ENCODE measurements at places on chromosomes 5 and 9. TPM values are rescaled to one million over a fixed set of nuclear protein-coding genes. Genes with fewer than 3 reads are reported as not detected.

The IL7R gene
- total RNA-seq, result 0.65 TPM

The TSC1 gene
- total RNA-seq, result 42.6 TPM

The PTGES gene
- total RNA-seq, result 4.8 TPM

The RANBP6 gene
- total RNA-seq, result 24.2 TPM

The PAPPA gene
- 1.1 TPM for total RNA-seq

The IQGAP2 gene
- total RNA-seq, result 4.9 TPM

The NEUROG1 gene
- not detected for total RNA-seq

The THBS4 gene
- total RNA-seq, result 32.9 TPM

The PCDHGA10 gene
- total RNA-seq, result 4.1 TPM

The ANKRD31 gene
- total RNA-seq, result 0.05 TPM

The HABP4 gene
- total RNA-seq, result 25.8 TPM

The TXNDC8 gene
- not detected for total RNA-seq

The FBP2 gene
- total RNA-seq, result 0.54 TPM

The ADAMTS19 gene
- 0.95 TPM for total RNA-seq

The ZNF366 gene
- 8.7 TPM for total RNA-seq

The TMC1 gene
- not detected for total RNA-seq

The OLFM1 gene
- total RNA-seq, result 17.9 TPM

The SLIT3 gene
- total RNA-seq, result 12.4 TPM

The MAST4 gene
- 39.6 TPM for total RNA-seq

The GCNT1 gene
- 3.2 TPM for total RNA-seq

The ORM2 gene
- not detected for total RNA-seq

The ZFP37 gene
- total RNA-seq, result 1.1 TPM

The HTR1A gene
- total RNA-seq, result not detected

The KIF24 gene
- total RNA-seq, result 0.78 TPM

The RNF224 gene
- total RNA-seq, result not detected

The OTP gene
- total RNA-seq, result not detected

The PCDHGC3 gene
- 22.5 TPM for total RNA-seq

The TRIM36 gene
- 0.19 TPM for total RNA-seq

The PCDHB4 gene
- total RNA-seq, result 1.5 TPM

The NR6A1 gene
- 1.2 TPM for total RNA-seq

The RANBP17 gene
- 2.7 TPM for total RNA-seq

The OR1Q1 gene
- total RNA-seq, result not detected

The SCAI gene
- 3.4 TPM for total RNA-seq

The SGCD gene
- total RNA-seq, result 75.2 TPM

The F2RL1 gene
- 0.73 TPM for total RNA-seq

The GDF9 gene
- total RNA-seq, result 0.24 TPM

The IFNA2 gene
- total RNA-seq, result not detected

The SLC45A2 gene
- not detected for total RNA-seq

The PCDHA1 gene
- not detected for total RNA-seq

The DCAF12 gene
- 17.6 TPM for total RNA-seq

The AGXT2 gene
- not detected for total RNA-seq

The HAVCR2 gene
- total RNA-seq, result 3.5 TPM

The NUDT12 gene
- total RNA-seq, result 10.4 TPM

The ZNF454 gene
- total RNA-seq, result 1.8 TPM

The WDR55 gene
- total RNA-seq, result 11.2 TPM

The GKAP1 gene
- total RNA-seq, result 26.4 TPM

The FRMPD1 gene
- total RNA-seq, result 1.9 TPM

The EQTN gene
- total RNA-seq, result not detected

The LRRC19 gene
- not detected for total RNA-seq

The ECM2 gene
- total RNA-seq, result 8.5 TPM

The CCDC152 gene
- 1.4 TPM for total RNA-seq

The PDLIM4 gene
- total RNA-seq, result 5.4 TPM

The CDC20B gene
- total RNA-seq, result not detected

The PRLR gene
- total RNA-seq, result 0.38 TPM

The TAF11L10 gene
- total RNA-seq, result not detected

The SREK1IP1 gene
- total RNA-seq, result 11.1 TPM

The GLRA1 gene
- total RNA-seq, result not detected
